ENCODE measurements at places on chromosomes 6 and 20. TPM values are rescaled to one million over a fixed set of nuclear protein-coding genes. Genes with fewer than 3 reads are reported as not detected.

GRCh38 chr6:16822975-16823717 is 61.9 kb upstream of the ATXN1 start:
- no peak for DNase-seq

GRCh38 chr6:105890521-105891244 is 195.5 kb upstream of the PRDM1 start:
- no peak for DNase-seq

- peak; percentile 47 for DNase-seq
Measured at GRCh38 chr6:69719602-69720193, 77.1 kb downstream of the LMBRD1 start.

DNA sequence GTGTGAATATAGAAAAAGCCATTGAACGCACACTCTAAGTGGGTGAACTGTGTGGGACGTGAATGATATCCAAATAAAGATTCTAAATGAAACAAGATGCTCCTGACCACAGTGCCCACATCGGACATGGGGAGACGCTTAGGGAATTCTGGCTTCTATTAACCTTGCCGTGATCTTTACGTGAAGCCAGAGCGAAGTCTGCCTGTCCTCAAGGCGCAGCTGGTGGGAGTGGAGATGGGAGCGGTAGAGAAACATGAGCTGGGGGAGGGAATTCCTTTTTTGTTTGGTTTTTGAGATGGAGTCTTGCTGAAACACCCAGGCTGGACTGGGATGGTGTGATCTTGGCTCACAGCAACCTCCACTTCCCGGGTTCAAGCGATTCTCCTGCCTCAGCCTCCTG is 46.0 kb downstream of the VSTM2L start:
- no peak for DNase-seq

GRCh38 chr6:54891536-54891935 is 45.0 kb downstream of the FAM83B start:
- DNase-seq: no peak

- no peak for DNase-seq
Measured at GRCh38 chr20:54346276-54346675, 129.1 kb upstream of the DOK5 start.

DNA sequence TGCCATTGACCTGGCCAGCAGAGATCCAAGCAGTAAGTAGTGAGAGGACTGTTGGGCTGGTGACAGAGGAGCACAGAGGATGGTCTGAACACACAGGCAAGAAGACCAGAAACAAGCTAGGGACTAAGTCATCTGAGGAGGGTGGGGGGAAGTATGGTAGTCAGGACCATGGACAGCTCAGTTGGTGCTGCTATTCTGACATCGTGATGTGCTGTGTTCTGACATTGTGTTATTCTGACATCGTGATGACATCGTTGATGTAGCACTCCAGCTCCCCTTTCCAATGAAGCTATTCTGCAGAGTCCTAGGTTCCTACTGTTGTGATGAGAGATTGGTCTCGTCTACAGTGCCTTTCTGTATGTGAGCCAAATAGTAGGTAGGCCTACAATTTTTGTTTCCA is 28.7 kb downstream of the CFAP206 start:
- DNase-seq: peak; percentile 88

DNA sequence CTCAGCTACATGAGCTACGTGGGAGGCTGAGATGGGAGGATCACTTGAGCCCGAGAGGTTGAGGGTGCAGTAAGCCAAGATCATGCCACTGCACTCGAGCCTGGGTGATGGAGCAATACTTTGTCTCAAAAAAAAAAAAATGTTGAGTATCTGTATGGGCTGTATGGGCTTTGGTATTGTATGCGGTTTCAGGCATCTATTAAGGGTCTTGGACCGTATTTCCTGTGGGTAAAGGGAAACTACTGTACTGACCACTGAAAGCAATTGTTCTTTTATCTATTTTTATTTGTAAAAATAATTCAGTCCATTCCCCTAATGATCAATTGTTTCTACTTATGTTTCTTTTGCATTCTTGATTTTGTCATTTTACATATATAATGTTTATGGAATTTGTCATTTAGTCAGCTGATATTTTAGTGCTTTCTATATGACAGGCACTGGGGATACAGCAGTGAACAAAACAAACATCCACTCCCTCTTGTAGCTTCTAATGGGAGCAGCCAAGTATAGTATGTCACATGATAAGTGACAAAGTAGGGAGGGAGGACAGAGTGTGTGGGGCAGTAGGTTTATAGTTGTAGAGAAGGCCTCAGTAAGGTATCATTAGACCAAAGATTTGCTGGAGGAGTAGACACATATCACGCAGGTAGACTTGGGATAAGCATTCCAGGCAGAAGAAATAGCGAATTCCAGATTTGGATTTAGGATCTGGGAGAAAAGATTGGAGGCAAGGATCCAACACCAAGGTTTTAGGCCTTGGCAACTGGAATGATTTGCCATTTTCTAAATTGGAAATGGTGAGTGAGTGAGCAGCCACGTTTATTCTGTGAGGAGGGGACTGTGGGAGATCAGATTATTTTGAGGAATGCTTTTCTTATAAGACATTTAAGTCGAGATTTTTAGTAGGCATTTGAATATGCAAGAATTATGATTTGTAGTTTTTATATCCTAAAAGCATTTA is 6.0 kb downstream of the PCMT1 start:
- peak; percentile 7 for DNase-seq

DNA sequence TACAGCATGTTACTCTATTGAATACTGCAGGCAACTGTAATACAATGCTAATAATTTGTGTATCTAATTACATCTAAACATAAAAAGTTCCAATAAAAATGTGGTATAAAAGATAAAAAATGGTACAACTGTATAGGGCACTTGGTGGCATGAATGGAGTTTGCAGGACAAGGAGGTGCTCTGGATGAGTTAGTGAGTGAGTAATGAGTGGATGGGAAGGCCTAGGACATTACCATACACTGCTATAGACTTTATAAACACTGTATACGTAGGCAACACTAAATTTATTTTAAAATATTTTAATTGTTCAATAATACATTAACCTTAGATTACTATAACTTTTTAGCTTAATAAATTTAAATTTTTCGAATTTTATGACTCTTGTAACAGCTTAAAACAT is 579.6 kb upstream of the MAN1A1 start:
- DNase-seq: no peak

GRCh38 chr6:5840734-5841390 is 165.9 kb downstream of the NRN1 start:
- DNase-seq: no peak

- DNase-seq: peak; percentile 71
Measured at GRCh38 chr6:83057705-83058321, 7.8 kb downstream of the UBE3D start.

- no peak for DNase-seq
Measured at GRCh38 chr6:125773387-125774341, 17.1 kb upstream of the NCOA7 start.

GRCh38 chr20:56845546-56846086 is 216.5 kb downstream of the TFAP2C start:
- DNase-seq: no peak

DNA sequence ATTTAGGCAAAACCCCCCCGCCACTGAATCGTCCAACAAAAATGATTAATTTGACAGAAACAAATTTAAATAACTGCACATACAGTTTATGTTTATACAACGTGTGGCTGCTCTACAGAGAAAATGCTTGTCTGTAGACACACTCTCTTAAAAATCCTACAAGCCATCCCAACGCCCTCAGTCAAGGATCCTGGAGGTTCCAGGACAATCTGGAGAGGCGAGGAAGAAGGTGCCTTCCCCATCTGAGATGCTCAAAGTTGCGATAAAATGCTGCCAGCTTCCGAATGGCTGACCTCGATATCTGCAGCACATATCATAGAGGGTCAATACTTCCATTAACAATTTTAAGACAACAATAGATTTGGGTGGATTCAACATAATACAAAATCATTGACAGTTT is 25.3 kb downstream of the ZNF217 start:
- no peak for DNase-seq

GRCh38 chr6:153392156-153392555 is 261.1 kb upstream of the RGS17 start:
- no peak for DNase-seq

DNA sequence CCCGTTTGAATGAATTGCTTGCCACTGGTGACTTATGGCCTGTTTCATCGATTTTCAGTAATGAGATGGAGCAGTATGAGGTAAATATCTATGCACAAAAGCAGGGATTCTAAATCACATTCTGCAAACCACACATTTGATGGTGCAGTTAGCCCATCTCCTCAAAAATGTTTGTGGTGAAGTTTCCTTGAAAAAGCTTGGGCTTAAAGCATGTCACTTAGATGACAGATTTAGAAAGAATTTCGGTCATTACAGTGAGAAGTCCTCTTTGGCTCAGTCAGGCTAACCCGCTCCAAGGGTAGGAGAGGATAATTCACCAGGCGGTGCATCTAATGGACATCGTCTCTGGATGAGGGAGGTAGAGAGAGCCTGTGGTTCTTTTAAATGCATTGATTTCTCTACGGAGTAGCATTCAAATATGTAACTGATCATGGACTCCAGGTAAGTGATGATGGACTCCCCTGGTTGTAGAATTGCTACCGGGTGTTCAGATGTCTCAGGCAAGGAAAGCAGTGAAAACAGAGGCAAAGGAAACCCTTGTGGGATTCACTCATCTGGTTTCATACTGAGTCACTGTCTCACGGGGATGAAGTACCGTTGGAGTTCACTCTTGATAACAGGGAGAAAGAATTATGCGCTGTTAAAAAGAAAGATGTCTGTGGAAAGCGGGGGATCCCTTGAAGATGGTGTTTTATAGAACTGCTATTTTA is 65.3 kb downstream of the AIG1 start:
- no peak for DNase-seq

DNA sequence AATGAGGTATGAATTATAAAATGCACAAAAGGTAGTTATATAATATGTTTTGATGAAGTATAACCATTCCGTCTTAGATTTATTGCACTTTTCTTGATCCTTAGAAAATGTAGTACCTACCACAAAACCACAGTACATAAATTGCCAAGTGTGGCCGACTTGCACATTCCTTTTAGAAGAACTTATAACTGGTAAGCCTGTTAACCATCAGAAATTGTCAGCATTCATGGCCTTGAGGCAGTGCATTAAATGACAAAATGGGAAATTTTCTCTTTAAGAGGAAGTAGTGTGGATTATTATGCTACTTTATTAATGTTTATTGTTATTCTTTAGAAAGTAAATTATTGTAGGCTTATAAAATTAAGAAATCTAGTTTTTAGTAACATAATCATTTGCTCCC is 29.6 kb downstream of the TAB2 start:
- DNase-seq: no peak

DNA sequence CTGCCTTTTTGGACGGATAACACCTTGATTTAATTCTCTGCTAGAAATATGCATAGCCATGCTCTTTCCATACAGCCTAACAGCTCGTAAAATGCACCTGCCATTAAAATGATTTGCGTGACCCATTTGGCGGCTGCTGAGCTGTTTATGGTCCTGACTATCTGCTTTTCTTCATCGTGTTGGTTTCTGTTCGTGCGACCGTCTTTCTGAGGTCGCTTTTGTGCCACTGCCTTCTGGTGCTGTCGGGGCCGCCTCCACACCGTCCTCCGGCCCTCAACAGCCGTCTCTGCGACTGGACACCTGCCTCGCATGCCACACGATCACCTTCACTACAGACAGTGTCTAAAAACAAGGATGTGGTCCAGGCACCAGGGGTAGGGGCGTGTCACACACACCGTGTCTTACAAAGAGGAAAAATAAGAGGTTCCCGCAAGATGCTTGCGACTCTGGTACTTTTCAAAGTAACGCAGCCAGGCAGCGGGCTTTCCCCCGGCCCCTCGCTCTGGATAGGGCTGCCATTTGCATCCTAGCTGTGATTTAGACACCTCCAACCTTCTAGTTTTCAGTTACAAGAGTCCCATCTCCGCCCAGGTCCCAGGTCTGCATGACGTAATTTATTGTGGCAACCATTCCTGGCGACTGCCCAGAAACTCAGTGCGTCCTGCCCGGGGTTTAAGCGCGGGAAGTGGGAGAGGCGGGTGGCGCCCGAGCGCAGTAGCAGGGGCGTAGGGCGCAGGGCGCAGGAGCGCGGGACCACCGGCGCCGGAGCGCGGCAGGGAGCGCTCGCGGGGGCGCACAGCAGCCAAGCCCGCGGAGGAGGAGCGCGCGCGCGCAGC is at the start of gene STMND1:
STMND1 (plus strand) TSS at position 629 of the 836 bp plus-strand sequence. CDS start 208 bp downstream, outside the sequence.
- peak; percentile 65 for DNase-seq

GRCh38 chr20:61030130-61030529 is 221.9 kb upstream of the CDH4 start:
- no peak for DNase-seq

- peak; percentile 10 for DNase-seq
Measured at GRCh38 chr20:3400260-3401155, 7.0 kb downstream of the DNAAF9 start.

GRCh38 chr6:7489376-7489775 is 52.1 kb upstream of the DSP start:
- no peak for DNase-seq

GRCh38 chr6:41077536-41077935 is 4.8 kb downstream of the NFYA start:
- DNase-seq: no peak

DNA sequence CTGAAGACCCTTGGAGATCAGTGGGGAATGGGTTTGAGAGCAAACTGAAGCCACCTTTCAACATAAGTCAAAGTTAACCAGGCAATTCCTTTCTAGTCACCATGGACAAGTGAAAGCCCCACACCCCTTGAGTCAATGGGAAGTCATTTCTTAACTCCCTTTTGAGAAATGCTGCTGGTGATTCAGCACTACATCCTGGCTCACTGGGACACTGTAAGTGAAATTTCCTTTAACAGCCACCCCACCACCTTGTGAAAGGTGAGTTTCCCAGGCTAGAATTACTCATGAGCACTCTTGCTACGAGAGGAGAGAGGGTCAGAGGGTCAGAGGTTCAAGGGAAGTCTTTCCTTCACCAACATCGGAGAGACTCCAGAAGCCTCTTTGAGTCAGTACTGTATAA is 93.3 kb upstream of the MARCKS start:
- no peak for DNase-seq

- no peak for DNase-seq
Measured at GRCh38 chr20:35461620-35462019, 6.2 kb downstream of the CEP250 start.

GRCh38 chr6:43687437-43688347 is at the start of gene MRPS18A:
TSS of gene MRPS18A (minus strand) at chr6:43687791. CDS start at chr6:43687779, 12 bp downstream.
- DNase-seq: peak; percentile 87

Gene GNRH2
- not detected for total RNA-seq

Gene LST1
- 1.5 TPM for total RNA-seq

Gene HLA-DRB1
- 12.9 TPM for total RNA-seq

Gene FLRT3
- 12.9 TPM for total RNA-seq

Gene HSPA12B
- total RNA-seq: 26.7 TPM

Gene CEP250
- 37.1 TPM for total RNA-seq

Gene BNIP5
- total RNA-seq: not detected

Gene VGLL2
- total RNA-seq: 18.4 TPM

Gene MEI4
- total RNA-seq: 0.31 TPM

Gene DZANK1
- 1.6 TPM for total RNA-seq
